ENCODE measurements at places on chromosomes 12 and 14.

DNA sequence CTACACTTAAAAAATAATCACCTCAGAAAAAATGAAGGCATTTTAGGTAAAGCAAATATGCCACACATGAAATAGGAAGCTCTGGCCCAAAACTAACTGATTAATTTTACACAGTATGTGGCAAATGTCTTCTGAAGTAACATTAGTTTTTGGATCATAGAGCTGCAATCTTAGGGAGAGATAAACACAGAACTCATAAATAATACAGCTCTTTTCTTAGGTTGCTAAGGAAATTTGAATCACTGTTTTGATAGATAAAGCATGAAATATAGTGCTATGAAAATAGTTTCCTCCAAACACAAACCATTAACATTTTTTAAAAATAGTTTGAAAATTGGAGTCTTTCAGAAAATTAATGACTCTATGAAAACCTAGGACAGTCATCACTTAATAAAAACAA is 15.0 kb downstream of the RASSF9 start:
- no peak for DNase-seq

DNA sequence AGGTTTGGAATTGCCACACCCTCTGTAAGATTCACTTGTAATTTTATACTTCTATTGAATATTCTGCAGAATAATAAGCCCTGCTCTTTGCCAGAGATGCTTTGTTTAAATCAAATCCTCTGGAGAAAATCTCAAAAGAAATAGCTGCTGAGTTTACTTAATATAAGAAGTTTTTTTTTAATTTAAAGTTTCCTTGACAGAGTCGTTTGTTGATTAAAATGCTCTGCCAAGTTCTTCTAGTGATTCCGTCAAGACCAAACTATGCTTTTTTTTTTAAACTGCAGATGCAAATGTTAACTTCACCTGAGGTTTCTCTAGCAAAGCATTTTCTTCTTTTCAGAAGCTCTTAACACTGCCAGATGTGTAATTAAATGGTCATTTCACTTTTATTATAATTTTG is 13.4 kb upstream of the NAV3 start:
- DNase-seq = no peak

- DNase-seq = no peak
Observed at GRCh38 chr12:26630546-26631027, 202.4 kb downstream of the ITPR2 start.

- no peak for DNase-seq
Observed at GRCh38 chr12:116821291-116821690, 60.0 kb downstream of the HRK start.

DNA sequence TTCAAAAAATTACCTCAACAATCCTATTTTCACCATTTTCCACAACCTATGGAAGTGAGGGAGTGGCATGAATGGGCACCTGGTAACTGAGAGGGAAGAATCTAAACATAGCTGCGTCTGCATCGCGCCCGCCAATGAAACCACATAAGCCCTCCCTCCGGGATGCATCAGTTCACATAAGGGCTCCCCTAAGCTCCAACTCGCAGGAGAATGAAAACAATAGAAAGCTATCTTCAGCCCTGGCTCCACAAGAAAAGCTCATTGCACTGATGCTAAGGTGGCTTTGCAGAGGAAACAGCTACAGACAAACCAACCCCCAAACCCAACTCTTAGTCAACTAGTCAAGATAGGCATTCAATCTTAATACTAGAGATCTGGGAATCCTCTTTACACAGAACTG is 173.3 kb downstream of the FOXN3 start:
- no peak for DNase-seq

DNA sequence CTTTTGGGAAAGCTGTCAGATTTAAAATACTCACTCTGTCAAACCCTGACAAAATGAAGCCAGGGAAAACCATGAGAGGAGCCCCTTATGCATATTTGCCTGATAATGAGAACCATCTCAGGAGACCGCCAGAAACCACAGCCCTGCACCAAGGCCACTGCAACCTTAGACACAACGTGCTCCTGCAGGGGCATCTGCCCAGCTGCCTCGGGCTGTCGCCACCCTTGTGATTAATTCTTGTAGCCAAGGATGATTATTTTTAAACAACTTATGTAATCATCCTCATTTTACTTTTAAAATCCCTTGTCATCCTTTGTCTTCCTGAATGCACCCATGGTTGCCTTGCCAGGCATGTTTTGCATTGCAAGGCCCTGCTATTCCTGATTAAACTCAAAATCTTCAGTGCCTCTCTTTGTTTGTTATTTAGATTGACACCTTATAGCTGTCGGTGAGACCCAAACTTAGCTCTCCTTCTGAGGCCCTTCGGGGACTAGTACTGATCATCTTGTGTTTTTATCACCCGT is 766.4 kb upstream of the TMEM132C start:
- no peak for DNase-seq

GRCh38 chr12:78645956-78646355 is 218.6 kb upstream of the SYT1 start:
- DNase-seq = no peak

DNA sequence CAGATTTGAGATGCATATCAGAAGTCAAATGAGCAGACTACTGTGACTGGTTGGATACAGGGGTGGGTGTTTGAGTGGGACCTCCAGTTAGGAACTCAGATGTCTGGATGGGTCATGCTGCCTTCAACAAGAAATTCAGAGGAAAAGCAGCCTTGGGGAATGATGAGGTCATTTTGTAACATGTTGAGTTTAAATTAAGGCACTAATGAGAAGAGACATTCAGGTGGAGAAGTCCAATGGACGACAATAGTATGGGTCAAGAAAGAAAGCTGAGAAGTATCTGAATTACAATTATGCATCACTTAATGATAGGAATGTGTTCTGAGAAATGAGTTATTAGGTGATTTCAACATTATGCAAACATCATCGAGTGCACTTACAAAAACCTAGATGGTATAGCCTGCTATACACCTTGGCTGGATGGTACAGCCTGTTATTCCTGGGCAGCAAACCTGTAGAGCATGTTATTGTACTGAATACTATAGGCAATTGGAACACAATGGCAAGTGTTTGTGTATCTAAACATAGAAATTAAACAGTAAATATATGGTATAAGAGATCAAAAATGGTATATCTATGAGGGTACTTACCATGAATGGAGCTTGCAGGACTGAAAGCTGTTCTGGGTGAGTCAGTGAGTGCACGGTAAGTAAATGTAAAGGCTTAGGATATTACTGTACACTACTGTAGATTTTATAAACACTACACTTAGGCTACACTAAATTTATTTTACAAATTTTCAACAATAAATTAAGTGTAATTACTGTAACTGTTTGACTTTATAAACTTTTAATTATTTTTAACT is 414.7 kb downstream of the RAD51B start:
- no peak for DNase-seq

GRCh38 chr14:55111122-55111708 is 17.8 kb upstream of the LGALS3 start:
- DNase-seq = no peak

GRCh38 chr14:99572173-99572999 is 31.6 kb downstream of the CCDC85C start:
- DNase-seq = no peak

DNA sequence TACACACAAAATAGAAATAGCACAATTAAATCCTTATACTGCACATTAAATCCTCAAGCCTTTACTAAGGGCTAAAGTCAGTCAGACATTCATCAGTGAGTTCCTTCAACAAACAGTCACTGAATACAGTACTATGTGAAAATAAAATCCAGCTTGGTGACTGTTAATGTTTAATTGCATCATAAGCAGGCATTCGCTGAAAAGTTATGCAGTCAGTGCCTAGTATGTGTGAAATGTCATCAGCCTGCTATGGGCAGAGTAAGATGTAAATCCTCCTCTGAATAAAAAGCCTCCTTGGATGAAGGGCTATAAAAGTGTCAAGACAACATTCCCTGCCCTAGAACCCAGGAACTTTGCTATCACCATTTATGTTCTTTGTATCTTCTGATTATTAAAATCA is 116.4 kb downstream of the PRICKLE1 start:
- DNase-seq = no peak

GRCh38 chr14:23430016-23430722 is 5.3 kb downstream of the MYH7 start:
- DNase-seq = no peak

GRCh38 chr12:117333331-117333881 is 28.0 kb downstream of the NOS1 start:
- no peak for DNase-seq

DNA sequence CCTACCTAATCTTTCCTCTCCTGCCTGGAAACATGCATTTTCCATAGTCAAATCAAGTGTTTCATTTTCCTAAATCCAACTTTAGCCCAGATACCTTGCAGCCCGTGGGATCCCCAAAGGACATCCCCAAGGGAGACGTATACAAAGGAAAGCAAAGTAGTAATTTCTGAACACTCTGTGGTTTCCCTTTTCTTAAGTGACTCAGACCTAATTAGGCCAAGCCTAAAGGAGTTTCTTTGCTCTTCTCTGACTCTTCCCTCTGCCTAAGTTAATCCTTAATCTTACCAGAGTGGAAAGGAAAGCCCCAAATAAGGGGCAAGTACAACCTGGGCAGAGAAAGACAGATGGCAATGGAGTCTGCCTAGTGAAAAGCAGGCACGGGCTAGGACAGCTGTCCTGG is 250.3 kb downstream of the SPTSSA start:
- no peak for DNase-seq

DNA sequence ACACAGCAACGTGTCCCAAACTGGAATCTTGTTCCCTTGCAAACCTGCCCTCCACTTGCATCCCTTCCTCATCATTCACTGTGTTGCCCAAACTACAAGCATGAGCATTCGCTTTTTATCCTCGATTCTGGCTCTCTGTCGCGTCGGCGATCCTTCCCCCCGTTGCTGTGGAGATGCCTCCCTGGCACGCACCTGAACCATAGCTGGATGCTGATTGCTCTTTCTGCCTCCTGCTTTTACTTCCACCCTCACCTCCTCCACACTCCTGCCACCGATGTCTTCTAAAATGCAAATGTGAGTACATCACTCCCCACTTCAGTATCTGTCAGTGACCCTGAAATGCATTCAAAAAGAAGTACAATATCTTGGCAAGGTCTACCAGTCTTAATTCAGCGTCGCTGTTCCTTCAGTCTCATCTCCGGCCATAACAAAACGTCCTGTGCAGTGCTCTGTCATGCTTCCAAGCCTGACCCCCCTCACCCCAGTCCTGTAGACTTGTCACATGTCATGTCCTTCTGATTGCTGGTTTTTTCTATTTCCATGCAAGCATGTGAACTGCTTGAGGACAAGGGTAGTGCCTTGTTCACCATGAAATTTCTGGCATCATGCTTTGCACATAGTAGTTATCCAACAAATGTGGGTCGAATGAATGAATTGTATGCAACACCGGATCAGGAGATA is 2.5 kb upstream of the PPP2R5C start:
- no peak for DNase-seq

DNA sequence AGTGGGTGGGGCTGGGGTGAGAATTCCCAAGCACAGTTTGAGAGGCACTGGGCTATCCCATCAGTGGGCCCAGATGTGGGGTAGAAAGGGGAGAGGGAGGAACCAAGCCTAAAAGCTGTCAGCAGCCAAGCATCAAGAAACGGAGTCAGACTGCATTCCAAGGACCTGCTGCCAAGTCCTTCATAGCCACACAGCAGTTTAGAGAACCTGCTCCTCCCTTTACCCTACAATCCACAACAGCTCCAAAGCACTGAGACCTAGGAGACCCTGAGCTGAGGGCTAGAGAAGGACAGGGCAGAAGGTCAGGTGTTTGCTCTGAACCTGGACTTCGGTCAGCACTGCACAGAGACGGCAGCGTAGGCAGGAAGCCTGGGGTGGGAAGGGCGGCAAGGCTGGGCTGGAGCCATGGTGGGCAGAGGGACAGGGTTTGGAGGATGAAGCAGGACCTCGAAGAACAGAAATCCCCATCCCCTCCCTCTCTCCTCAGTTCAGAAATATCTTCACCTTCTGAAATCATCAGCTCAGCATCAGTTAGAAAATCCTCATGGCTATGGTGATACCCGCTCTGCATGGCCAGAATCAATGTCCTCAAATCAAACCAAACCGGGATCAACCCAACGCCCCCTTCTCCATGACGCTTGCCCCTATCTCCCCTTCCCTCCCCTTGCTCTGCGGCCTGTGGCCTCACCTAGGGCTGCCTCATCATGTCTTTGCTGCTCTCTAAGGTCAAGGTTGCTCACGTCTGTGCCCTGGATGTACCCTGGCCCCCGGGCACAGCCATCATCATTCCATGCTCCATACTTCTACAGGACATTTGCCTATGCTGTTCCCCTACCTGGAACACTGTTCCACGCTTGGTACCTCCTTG is 12.9 kb upstream of the SERPINA4 start:
- DNase-seq = no peak

DNA sequence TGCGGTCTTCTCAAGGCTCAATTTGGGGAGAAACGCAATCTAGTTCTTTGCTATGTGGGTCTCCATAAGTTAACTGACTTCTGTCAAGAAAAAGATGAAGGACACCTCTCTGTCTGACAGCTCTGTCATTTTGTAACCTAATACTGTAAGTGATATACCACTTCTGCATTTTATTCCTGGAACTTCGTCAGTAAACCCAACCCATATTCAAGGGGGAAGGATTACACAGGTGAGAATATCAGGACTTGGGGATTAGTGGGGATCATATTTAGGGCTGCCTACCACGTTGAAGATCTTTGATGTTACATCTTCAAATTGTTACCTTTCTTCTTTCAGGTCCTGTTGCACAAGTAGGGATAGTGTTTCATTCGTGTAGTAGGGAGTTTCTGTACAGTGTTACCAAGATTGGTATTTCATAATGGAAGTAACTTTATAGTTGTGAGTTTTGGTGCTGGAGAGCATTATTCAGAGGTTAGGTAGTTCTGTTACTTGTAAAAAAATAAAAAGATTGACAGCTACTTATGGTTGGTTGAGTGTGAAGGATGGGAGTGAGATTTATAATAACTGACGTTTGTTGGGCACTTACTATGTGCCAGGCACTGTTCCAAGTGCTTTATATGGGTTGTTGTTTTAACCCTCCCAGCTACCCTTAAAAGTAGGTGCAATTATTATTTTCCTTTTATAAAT is 1.6 kb downstream of the TMEM260 start:
- no peak for DNase-seq

DNA sequence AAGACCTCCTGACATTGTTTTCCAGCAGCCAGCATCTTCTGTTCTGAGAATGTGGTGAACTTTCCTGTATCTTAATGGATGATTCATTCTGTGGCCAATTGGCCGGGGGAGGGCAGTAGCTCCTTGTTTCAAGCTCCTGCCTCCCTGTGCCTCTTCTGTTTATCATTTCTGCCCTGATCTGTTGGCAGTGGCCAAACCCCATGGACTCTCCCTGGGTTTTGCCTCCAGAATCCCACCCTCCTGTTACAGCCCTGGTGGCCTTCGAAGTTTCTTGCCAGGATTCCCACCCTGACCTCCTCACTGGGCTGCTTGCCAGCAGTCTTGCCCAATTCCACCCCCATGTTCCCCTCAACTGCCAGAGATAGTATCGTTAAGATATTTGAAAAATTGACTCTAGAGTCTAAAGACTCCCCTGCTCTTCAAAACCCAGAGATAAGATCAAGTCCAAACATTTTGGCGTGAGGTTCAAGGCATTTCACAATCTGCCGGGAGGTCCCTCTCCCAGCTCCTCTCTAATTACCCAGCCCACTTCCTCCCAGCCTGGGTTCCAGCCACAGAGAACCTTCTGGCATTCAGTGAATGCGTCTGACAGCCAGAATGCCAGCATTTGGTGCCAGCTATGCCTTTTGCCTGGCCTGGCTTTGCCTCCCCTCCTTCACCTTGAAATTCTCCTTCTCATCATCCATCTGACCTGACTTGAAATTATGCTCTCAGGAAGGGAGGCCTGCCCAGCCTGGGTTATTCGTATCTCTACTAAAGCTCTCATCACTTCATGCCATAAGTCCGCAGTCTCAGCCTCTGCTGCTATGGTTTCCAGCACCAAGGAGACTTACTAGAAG is 37.7 kb upstream of the TXNRD1 start:
- no peak for DNase-seq

- no peak for DNase-seq
Observed at GRCh38 chr14:34063042-34063441, 112.2 kb upstream of the EGLN3 start.
